NCI-H345 (cell line): ENCODE measurements at places on chromosomes 7 and 10.
A peak's percentile ranks its signal among the peaks of the same experiment; 100 is the strongest.

DNA sequence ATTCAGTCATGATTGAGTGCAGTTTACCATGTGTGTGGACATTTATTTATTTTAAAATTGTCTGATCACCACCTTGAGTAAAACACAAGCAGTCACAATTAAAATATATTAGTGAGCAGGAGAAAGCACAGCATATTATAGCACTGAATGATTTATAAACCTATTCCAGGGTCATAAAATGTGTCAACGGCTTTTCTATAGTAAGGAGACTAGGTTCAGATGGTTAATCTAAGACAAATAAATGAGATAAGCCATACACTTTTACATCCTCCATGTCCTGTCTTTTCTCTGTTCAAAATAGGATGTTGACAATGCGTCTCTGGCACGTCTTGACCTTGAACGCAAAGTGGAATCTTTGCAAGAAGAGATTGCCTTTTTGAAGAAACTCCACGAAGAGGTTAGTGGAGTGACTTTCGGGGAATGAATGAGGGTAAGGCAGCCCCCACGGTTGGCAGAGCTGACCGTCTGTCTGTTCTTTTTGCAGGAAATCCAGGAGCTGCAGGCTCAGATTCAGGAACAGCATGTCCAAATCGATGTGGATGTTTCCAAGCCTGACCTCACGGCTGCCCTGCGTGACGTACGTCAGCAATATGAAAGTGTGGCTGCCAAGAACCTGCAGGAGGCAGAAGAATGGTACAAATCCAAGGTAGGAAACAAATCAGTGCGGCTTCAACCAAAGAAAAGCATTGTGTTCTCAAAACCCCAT is 5.4 kb downstream of the VIM start:
- no peak for DNase-seq

- DNase-seq = no peak
Measured at GRCh38 chr7:1981878-1982230, 250.9 kb downstream of the MAD1L1 start.

DNA sequence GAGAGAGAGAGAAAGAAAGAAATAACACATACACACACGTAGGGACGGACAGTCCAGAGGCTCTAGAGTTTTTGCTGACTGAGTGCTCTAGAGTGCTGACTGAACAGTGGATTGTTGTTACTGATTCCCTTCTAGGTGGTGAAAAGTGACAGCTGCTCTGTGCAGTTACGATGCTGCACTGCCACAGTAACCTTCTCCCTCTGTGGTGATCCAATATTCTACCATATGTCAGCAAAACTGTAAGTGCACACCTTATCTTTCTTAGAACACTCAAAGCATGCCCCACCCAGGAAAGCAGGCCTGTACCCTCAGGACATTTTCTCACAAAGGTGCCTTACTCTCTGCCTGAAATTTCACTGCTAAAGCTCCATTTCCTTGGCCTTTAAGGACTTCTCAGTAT is 1023.5 kb downstream of the TYW1 start:
- no peak for DNase-seq

DNA sequence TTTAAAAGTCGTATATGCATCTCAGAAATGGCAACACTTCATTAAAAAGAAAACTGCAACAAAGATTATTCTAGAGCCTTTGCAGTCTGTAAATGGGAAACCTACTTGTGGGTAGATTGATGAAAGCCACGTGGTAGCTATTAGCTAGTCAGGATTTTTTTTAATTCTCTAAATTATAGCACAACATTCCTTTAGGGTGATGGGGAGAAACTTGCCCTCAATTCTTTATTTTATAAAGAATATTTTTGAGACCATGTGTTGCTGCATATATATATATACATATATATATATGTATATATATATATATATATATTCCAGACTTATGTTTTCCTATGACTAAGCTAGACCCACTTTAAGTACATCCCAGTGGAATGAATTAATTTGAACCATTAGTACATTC is 118.0 kb downstream of the PPP1R3A start:
- no peak for DNase-seq

GRCh38 chr10:132595854-132596253 is 58.3 kb downstream of the INPP5A start:
- no peak for DNase-seq

GRCh38 chr10:116307455-116307854 is 16.8 kb upstream of the CCDC172 start:
- no peak for DNase-seq

DNA sequence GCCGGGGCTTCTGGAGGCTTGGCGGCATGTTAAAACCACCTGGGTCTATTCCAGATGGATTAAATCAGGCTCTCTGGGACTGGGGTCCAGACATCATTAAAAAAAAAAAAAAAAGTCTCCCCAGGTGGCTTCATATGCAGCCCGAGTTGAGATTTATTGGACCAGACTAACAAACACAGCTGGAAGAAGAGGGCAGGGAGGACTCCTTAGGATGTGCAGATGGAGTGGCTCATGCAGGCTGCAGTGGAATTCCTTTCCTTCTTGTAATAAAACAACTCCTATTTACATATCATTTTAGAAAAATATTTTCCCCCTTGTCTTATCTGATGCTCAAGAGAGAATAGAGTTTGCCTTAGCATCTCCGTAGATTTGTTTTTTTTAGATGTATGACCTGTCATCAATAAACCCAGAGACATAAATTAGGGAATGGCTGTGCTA is 238.1 kb downstream of the CAMK1D start:
- DNase-seq = peak; percentile 12

DNA sequence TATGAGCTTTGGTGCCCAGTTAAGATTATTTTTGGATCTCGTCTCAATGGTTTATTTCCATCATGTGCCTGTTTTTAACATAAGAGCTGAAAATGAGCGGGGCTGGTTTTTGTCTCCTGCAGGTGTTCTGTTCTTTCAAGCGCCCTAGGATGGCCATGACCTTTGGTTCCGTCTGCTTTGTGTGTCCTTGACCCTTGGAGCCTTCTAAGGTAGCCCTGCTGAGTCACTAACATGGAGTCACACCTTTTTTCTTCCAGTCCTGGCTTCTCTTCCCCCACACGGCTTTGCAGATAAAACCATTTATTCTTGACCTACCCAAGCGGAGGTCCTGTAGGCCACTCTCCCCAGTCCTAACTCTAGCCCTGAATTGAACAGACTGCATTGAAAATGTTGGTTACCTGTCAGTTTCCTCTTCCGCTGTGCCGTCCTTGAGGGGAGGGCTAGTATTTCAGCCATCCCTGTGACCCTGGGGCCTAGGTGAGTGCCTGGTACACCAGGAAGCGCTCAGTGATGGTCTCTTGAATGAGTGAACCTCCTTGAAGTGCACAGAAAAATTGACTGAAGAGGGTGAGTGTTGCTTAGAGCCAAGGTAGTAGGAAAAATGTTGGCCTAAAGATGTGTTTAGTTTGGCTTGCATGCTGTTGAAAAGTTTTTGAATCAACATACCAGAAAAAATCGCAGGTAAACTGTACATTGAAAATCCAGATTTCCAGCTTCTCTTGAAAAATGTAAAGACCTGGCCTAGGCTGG is 48.0 kb downstream of the CAMK1D start:
- no peak for DNase-seq

DNA sequence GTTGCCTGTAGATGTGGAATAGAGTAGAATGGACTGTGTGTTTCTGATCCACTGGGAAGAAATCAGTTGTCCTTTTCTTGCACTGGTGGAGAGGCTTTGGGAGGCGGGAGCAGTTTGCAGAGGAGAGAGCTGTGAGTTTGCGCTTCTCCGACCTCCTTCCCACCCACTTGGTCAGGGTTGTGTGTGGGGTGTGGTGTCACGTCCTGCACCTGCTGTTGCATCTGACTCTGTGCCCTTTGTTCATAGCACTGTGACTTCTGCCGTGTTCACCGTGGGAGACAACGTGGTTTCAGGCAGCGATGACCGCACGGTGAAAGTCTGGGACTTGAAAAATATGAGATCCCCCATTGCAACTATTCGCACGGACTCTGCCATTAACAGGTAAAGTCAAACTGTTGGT is 67.8 kb downstream of the WDR37 start:
- DNase-seq = no peak

GRCh38 chr10:29635711-29636144 is 957 bp upstream of the SVIL start:
- no peak for DNase-seq

DNA sequence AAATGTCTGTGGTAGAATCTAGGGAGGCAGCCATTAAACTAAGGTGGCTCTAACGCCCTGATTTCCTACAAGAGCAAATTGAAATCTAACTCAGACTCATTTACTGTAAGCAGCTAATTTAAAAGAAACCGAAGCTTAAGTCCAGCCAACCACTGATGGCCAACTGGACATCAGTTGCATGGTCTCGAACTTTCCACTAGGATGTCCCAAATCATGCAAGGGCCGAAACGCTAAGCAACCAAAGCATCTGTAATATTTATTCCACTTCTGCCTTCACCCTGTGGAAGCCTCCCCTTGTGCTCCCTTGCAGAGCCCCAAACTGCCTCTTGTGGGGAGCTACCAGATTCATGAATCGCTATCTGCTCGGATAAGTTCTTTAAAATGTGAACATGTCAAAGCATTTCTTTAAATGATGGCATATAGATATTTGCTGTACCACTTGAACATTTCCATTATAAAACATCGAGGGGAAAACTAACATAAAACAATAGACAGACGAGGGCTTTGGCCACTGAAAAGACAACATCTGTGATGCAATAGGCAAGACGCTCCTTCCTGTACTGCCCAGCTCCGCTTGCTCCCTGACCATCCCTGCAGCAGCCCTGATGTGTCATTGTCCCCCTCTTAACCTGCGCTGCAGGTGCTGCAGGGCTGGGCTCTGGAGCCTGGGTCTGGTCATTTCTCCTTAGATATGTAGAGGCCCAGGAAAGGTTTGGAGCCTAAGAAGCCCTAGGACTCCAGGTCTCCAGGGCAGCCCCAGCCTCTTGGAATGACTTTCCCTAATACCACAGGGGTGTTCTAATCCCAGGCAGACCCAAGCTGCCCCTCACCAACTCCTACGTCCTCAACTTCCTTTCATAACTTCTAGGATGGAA is 2.9 kb upstream of the RBP3 start:
- DNase-seq = no peak

GRCh38 chr10:125962200-125962599 is 65.8 kb downstream of the FANK1 start:
- DNase-seq = no peak

DNA sequence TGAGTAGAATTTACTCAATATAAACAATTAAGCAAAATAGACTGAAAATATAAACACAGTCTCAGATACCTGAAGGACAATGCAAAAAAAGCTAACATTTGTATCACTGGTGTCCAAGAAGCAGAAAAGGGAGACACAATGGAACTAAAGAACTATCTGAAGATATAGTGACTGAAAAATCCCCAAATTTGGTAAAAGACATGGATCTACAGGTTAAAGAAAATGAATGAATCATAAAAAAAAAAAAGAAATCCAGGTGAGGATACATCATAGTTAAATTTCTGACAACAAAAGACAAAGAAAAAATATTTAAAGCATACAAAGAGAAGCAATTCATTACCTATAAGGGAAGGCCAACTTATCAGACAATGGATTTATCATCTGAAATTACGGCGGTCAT is 114.7 kb upstream of the PPP1R3A start:
- no peak for DNase-seq

DNA sequence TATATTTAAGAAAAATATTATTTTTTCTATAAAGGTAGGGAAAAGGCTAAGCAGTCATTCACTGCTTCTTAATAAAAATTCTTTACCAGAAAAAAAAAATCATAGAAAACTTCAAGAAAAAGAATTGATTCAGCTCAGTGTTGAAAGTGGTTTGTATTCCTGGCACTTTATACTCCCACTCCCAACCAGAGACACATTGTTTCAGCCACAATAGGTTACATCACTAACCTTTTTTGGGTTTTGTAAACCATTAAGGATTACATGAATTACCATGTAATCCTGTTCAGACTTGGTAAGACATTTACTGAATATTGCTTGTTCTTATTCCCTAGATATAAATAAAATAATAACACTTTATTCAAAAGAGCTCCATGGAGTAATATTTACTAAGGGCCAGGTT is 46.6 kb downstream of the MINPP1 start:
- no peak for DNase-seq

DNA sequence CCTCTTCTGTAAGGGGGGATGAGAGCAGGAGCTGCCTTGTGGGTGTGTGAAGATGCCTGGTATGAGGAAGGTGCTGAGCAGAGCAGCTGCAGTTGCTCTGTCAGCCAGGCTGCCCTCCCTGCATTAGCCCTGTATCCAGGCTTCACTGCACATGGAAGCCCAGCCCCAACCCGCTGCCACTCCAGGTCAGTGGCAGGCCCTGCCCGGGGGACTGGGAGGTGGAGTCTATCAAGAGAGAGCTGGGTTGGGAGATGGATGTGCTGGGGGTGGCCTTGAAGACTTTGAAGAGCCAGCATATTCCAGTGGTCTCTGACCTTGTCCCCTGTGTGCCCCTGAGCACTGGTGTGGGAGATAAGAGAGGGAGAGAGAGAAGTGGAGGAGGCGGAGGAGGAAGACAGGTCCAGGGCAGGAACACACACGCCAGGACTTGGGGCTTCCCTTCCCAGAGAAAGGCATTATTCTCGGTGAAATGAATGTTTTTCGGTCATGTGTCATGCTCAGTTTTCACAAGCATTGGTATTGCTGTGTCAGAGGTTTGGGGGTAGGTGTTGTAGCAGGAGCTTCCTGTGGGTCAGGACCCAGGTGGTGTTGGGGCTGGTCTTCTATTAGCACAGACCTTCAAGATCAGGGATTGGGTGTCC is 2.6 kb downstream of the PPIF start:
- DNase-seq = no peak

DNA sequence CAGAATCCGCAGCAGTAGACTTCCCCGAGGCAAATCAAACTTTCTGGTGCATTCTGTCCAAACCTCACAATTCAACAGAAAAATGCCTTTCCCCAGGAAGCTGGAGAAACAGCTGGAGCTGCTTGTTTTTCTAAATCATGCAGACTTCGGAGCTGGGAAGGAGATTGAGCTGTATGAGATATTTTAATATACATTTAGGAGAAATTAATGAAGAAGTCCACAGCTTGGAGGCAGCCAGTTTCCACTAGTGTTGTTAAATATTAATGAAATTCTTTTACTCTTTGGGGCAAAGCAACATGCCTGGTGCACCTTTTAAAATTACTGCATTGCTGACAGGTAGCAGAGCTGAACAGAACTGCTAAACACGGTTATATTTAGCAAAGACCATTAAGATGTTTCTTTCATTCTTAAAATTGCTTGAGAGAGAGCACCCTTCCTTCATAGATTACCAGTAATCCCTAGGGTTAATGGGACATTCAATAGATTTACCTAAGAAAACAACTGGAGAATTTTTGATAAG is 566.4 kb downstream of the SORCS3 start:
- no peak for DNase-seq

- no peak for DNase-seq
Measured at GRCh38 chr10:12687996-12688395, 313.5 kb downstream of the CCDC3 start.
